ENCODE measurements at places on chromosomes 16 and 17.

DNA sequence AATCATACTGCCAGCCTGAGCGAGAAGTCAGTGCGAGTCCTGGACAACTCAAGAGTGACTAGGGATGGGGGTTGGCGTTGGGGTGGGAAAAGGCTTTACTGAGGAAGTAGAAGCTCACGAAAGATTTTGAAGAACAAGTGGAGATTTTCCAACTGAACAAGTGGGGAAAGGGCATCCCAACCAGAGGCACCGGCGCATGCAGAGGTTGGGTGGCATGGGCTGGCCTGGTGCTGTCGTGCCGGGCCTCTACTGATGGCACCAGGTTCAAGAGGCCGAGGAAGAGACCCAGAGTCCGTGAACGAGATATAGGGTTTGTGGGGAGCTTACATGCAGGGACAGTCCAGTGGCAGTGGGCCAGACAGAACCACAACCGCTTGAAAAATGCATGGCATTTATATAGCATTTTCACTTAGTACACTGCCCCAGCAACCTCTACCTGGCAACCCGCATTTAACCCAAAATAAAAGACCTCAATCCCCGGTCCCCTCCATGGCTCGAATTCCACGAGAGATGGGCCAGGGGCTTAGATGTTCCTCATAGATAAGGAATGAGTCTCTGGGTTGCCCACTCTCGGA, 7.7 kb upstream of the ITGA3 start:
- no peak for DNase-seq

GRCh38 chr17:9531034-9531433, 44.6 kb downstream of the STX8 start:
- no peak for DNase-seq

DNA sequence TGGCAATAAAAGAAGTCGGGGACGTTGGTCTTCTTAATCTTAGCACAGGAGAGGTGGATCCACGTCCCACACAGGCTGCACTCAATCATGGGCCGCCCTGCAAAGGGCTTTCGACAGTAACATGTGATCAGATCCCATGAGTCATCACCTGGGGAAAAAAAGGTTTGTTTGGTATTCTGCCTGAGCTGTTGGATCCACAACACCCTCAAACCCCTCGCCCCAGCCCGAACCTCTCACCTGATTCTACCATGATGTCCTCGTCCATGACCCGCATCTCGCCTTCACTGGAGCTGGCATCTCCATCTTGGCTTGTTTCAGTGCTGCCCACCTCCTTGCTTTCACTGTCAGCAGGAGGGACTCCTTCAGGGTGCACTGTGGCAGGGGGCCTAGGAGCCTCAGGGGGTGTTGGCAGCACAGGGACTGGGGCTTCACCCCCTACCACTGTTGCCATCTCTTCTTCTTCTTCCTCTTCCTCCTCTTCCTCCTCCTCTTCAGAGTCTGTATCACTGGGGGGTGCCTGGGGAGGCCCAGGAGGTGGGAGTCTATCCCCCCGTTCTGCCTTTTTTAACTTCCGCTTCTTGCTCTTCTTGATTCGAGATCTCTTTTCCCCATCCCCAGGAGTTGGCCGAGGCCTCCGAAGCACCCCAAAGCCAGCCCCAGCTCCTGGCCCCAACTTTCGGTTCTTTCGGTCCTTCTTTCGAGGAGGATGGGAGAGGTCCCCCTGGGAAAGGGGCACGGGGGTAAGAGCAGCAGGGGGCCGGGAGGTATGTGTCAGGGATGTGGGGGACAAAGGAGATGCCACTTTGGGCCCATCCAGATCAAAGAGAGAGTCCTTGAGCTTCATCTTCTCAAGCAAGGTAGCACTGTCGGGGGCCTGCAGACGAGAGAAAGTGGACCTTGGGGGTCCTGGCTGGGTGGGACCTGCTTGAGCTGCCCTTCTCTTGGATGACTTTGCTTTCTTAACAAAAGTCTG, 1.7 kb upstream of the DVL2 start:
- no peak for DNase-seq

GRCh38 chr16:51151435-51151960, 428 bp upstream of the SALL1 start:
- peak; percentile 76 for DNase-seq

DNA sequence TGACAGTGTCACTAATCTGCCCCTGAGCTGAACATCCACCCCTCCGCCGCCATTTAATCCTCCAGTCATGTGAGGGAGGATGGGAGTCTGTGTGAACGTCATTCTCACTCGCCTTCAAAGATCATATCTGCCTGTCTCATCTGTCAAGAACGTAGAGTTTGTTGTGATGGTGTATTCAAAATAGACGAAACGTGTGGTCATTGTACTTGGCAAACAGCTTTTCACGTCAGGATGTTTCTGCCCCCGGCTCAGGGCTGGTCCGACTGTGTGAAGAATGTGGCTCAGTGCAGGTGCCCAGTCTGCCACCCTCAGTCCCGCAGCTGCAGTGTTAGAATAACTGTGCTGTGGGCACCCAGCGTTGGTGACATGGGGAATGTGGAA, 148.0 kb downstream of the KCNJ12 start:
- no peak for DNase-seq

GRCh38 chr16:56262148-56262547, 70.9 kb downstream of the GNAO1 start:
- no peak for DNase-seq

DNA sequence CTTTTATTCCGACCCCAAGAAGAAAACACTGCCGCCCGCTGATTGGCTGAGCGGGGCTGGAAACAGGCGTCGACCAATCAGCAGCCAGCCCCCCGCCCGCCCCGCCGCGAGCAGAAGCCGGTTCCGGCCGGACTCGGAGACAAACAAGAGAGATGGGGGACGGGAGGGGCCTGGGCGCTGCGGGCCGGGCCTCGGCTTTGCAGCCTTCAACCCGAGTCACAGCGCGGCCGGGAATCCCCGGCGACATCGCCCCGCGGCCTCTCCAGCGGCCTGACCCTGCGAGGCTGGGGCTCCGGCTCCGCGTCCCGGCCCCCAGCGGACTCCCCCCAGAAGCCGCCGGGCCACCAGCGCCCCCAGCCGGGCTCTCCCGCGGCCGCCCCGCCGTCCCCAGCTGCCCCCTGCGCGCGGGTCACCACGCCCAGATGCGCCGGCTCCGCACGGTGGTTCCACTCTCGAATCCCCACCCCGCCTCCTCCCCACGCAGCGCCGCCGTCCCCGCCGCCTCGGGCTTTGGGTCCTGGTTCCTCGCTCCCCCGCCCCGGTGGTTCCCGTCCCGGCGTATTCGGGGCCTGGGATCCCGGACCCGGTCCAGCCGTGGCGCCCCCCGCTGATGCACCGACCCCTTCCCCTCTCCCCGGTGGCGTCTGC, 346 bp upstream of the SLC43A2 start:
- peak; percentile 89 for DNase-seq

DNA sequence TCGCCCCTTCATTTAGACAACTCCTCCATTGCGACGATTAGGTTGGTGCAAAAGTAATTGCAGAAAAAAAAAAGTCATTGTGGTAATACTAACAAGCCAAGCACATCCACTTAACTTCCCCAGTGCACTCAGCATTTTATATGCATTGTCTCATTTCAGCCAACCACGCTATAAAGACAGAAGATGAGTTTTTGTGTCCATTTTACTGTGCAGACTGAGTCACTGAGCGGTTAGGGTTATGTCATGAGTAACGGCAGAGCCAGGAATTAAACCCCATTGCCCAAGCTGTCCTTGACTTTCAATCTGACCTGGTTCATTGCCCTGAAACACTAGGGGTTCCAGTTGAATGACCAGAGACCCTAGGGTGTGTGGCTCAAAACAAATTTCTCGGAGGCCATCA, 218.7 kb downstream of the XYLT1 start:
- no peak for DNase-seq

GRCh38 chr17:19945009-19945626, 32.5 kb downstream of the AKAP10 start:
- DNase-seq, result no peak

- DNase-seq, result no peak
These were observed 776 bp downstream of the LRRC75A start for GRCh38 chr17:16491131-16491702.

DNA sequence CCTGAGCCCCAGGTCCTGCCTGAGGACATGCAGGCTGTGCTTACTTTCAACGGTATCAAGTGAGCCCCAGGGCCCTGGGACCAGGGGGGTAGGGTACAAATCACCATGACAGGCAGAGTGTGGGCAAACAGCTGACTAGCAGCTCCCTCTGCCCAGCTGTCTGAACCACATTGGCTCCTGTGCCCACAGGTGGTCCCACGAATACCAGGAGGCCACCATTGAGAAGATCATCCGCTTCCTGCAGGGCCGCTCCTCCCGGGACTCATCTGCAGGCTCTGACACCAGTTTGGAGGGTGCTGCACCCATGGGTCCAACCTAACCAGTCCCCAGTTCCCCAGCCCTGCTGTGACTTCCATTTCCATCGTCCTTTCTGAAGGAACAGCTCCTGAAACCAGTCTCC, 10.0 kb downstream of the SLC46A1 start:
- no peak for DNase-seq

- no peak for DNase-seq
These were observed 241.5 kb upstream of the NLRP1 start for GRCh38 chr17:5825717-5826330.

- DNase-seq, result no peak
These were observed 10.6 kb upstream of the SPNS2 start for GRCh38 chr17:4487820-4488716.

DNA sequence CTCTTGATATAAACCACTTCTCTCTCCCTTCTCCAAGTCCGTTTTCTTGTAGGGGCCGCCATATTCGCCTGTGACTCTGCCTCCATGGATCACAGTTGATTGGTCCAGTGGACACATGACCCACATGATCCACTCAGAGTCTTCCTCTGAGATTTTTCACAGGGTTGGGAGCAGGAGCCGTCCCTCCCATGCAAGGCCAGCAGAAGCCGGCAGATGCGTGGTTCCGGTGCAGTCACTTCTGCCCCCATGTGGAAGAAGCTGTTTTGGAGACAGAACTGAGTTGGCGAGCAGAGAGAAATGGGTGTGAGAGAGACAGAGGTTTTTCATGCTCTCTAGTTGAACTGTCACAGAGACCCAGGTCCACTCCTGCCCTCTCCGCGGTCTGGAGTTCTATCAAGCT, 83.3 kb downstream of the C16orf95 start:
- DNase-seq, result no peak

DNA sequence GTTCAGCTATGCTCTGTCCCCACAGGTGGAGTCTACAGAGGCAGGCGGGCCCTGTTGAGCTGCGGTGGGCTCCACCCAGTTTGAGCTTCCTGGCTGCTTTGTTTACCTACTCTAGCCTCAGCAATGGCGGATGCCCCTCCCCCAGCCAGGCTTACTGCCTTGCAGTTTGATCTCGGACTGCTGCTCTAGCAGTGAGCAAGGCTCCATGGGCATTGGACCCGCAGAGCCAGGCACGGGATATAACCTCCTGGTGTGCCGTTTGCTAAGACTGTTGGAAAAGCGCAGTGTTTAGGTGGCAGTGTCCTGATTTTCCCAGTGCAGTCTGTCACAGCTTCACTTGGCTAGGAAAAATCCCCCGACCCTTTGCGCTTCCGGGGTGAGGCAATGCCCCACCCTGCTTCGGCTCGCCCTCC, 89.1 kb downstream of the BCAS3 start:
- DNase-seq, result no peak

DNA sequence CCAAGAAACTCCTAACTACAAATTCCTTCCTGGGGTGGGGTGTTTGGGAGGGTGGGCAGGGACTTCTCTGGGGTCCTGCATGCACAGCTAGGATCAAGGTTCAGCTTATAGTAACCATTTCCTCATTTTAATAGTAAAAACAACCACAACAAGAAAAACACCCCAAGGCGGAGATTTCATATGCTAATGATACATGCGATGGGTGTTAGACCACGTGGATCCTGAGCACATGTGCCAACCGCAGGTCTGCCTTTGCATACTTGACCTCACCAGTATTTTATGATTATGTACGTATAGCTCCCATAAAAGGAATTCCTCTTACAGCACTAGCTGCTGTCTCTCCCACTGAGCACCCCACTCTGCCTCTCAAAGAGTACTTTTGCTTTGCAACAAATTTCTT, 1.9 kb downstream of the KRTAP4-11 start:
- no peak for DNase-seq

- DNase-seq, result no peak
These were observed 507.5 kb upstream of the HSBP1 start for GRCh38 chr16:83300326-83300725.

DNA sequence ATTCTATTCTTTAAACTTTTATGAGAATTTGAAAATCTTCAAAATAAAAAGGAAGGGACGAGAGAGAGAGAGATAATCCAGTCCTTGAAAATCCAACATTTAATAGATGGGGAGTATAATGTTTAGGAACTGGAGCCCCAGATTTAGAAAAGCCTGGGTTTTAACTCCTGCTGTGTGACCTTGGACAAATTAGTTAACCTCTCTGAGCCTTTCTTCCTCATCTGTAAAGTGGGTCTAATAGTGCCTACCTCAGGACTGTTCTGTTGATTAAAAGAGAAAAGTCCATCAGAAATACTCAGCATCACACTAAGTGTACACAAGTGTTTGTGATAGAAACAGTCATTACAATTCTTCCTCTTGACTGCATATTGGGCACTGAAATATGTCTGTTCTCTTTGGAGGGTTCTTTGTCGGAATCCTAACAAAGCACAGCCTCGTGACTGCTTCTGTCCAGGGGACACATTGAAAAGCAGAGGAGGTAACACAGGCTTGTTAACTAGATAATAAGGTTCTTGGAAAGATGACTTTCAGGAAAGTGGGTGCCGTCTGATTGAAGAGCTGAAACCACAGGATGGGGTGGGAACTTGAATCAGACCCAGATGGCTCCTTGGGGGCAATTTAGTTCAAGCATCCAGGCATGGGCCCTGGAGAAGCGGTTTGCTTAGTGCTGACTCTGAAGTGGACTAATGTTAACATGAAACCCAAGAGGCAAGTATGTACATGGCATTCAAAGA, 128.2 kb downstream of the CLEC16A start:
- DNase-seq, result no peak

DNA sequence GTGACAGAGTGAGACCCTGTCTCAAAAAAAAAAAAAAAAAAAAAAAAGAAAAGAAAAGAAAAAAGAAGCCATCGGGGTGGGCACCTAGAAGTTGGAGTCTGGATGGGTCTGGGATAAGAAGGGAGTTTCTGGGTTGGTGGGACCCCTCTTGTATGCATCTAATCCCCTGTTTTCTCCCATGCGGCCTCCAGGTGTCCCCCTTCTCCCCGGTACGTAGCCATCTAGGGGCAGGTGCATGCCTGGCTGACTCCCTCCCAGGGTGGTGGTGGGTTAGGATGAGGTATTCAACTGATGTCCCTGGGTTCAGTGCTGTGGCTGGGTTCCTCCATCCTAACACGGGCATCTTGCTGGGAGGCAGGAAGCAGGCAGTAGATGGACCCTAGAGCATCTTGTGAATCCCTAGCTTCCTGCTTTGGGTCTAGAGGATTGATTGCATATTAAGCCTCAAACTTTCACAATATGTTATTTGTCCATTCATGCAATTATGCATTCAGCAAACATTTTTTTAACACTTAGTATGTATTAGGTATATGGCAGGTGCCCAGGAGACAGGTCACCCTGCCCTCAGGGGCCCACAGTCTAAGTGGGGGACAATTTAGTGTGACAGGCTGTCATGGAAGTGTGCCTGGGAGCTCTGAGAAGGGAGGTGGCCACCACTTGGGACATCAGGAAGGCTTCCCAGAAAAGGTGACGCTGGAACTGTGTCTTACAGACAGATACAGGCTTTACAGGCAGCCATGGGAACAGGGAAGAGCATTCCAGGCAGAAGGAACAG, 13.1 kb downstream of the FMNL1 start:
- DNase-seq, result no peak

- DNase-seq, result no peak
These were observed 82.4 kb downstream of the ANKRD11 start for GRCh38 chr16:89407925-89408300.
